Activated naive CD8-positive, alpha-beta T cell treated with anti-CD3 and anti-CD28 coated beads, Interleukin-2, amount 50 U/mL, for 24 hours (primary cell): ENCODE measurements at places on chromosomes 7 and 10.

GRCh38 chr10:62454687-62455397 lies 80.7 kb downstream of the ZNF365 start:
- DNase-seq: no peak

- DNase-seq: peak; percentile 19
Measured at GRCh38 chr7:28661826-28662595, 249.7 kb downstream of the CREB5 start.

DNA sequence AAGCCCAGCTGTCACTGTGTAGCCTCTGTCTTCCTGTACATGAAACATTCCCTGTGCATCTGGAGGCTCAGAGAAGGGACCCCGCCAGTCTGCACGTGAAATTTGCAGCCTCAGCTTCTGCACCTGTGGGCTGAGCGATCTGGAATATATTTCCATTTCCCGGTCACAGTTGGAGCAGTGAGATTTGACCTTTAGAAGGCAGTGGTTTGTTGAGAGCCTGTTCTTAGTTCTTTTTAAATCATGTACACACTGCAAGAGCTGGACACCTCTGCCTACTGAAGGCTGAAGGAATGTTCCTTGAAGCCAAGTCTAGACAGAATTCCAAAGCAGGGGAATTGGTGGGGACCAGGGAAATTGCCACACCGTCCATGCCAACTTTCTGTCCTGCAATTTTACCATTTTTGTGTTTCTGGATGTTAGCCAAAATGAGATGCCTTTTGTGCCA lies 706.6 kb downstream of the INHBA start:
- DNase-seq: no peak

DNA sequence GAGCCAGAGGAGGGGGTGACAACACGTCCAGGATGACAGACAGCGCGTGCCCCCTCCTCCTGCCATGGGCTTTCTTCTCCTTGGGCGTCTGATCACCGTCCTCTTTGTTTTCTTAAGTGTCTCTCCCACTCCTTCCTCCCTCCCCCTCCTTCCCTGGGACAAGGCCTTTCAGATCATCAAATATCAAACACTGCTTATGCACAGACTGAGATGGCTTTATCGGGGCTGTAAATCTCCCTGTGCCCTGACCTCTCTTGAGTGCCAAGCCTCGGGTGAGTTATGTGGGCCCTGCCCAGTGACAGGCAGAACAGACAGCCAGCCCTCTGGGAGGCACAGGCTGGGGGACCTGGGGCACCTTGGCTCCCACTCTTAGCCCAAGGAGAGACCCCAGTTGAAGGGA lies 116.4 kb downstream of the C10orf105 start:
- no peak for DNase-seq

DNA sequence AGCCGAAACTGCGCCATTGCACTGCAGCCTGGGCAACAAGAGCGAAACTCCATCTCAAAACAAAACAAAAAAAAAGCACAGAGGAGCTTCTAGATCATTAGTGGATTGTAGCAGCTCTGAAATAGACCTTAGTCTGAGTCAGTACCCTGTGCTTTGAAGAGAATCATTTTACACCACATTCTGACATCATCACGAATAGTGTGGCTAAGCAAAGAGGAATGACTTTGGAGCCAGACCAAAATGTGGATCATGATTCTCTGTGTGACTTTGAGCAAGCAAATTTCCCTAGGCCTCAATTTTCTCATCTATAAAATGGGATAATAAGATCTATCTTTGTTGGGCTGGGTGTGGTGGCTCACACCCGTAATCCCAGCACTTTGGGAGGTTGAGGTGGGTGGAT lies 618.9 kb downstream of the CALN1 start:
- DNase-seq: no peak

- DNase-seq: no peak
Measured at GRCh38 chr7:27459021-27459730, 203.5 kb downstream of the HIBADH start.

DNA sequence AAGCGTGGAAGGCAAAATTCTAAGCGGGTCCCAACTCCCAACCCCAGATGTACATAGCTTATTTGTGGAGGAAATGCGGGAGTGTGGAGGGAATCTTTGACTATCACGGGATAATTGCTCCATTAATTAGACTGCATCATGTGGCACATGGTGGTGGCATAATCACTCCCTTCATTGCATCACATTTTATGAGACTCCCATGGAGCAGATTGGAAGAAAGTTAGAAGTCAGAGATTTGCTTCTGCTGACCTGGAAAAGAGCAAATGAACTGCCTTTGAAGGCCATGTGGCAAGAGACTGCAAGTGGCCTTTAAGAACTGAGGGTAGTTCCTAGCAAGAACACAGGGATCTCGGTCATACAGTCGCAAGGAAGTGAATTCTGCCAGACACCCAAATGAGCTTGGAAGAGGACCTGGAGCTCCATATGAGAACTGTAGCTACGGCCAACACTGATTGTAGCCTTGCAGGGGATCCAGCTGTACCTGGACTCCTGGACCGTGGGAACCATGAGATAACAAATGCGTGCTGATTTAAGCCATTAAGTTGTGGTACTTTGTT lies 37.1 kb upstream of the ITGB1 start:
- DNase-seq: no peak

GRCh38 chr7:105653441-105654005 lies 72.2 kb upstream of the EFCAB10 start:
- DNase-seq: no peak

DNA sequence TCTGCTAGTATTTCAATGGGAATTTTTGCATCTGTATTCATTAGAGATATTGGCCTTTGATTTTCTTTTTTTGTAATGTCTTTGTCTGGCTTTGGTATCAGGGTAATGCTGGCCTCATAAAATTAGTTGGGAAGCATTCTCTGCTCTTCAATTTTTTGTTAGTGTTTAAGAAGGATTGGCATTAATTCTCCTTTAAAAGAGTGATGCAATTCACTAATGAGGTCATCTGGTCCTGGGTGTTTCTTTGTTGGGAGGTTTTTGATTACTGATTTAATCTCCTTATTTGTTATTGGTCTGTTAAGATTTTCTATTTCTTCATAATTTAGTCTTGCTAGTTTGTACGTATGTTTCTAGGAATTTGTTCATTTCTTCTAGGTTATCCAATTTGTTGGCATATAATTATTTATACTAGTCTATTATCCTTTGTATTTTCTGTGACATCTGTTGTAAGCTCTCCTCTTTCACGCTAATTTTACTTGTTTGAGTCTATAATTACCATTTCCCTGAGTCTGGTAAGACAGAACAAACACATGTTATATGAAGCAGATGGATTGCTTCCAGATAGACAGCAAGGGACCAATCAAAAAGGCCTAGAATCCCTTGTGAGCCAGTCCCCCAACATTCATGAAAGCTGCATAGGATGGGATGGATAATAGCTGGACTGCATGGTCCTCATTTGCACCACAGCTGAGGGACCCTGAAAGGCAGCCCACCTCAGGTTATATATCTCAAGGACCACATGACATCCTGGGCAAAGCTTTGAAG lies 54.4 kb downstream of the MTPAP start:
- DNase-seq: no peak

DNA sequence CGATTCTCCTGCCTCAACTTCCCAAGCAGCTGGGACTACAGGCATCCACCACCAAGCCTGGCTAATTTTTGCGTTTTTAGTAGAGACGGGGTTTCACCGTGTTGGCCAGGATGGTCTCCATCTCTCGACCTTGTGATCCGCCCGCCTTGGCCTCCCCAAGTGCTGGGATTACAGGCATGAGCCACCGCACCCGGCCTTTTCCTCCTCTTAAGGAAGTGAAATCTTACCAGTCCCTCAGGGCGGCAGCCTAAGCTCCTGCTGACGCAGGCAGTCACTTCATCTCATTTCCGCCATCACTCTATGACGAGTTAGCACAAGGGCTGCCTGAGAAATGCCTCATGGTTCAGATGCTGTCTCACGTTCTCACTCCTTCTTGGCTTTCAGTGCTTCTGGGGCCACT lies 246.0 kb upstream of the SHH start:
- DNase-seq: no peak

DNA sequence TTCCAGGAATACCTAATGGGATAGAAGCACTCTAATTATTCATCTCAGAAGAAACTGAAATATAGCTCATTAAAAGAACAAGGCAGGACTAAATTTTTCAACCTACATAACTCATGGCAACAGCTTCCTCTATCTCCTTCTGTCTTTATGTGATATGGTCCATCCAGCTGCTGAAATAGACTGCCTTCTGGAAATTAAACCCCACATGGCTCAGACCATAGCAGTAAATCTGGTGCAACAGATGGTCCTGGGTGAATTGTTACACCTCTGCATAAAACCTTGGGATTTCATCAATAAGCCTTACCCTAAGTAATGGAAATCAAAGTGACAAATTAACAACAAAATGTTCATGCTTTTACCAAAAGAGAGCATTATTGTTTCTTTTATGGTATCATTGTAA lies 205.6 kb upstream of the CSTF2T start:
- no peak for DNase-seq

DNA sequence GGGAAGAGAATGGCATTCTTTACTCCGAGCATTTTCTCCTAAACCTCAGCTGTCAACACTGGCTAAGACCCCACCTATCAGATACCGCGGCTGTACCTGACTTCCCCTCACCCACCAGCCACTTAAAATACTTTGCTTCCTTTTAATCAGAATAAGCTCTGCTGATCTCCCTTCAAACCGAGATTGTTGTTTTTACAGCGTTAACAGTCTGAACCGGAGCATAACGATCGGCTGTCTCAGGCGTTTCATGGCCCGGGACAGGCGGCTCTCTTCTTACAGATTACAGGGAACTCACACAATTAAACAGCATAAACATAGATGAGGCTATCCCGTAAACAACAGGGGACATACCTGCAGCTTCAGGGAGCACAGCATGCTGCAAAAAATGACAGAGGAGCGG lies 174.3 kb upstream of the RNF32 start:
- no peak for DNase-seq

- no peak for DNase-seq
Measured at GRCh38 chr10:117441812-117442443, 66.7 kb upstream of the PDZD8 start.

GRCh38 chr7:12594122-12594897 lies 23.8 kb downstream of the SCIN start:
- DNase-seq: no peak
